Upper lobe of right lung (tissue), 1 donor: ENCODE measurements at places on chromosomes 11 and 22.
A peak's percentile ranks its signal among the peaks of the same experiment; 100 is the strongest.

DNA sequence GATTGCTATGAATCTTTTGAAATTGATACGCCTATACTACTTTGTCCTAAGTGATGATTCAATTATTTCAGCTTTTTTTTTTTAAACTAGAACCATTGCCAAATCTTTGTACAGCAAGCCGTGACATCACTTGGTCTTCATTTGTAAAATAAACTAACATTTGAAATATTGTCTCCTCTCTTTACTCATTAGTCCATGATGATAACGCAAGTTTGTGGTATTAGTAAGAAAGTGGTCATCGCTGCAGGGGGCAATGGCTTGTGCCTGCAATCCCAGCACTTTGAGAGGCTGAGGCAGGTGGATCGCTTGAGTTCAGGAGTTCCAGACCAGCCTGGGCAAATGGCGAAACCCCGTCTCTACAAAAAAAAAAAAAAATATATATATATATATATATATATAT lies 12.9 kb upstream of the ARHGAP42 start:
- no peaks in the 10 kb centered on the region for H3K4me1 ChIP-seq
- H3K4me3 ChIP-seq, result no peak overlapping the region
- no peak for DNase-seq
- H3K36me3 ChIP-seq, result no peaks in the 10 kb centered on the region
- no peak overlapping the region for H3K27ac ChIP-seq

GRCh38 chr22:31637891-31638618 lies 24.0 kb downstream of the PISD start:
- H3K27ac ChIP-seq, result peak overlapping the region; percentile 84
- H3K4me1 ChIP-seq, result peaks cover 35% of the 10 kb centered on the region
- H3K27me3 ChIP-seq, result no peaks in the 10 kb centered on the region

- no peaks in the 10 kb centered on the region for H3K27me3 ChIP-seq
- DNase-seq, result no peak
- H3K4me3 ChIP-seq, result no peak overlapping the region
- no peaks in the 10 kb centered on the region for H3K36me3 ChIP-seq
- H3K4me1 ChIP-seq, result peaks cover 18% of the 10 kb centered on the region
Measured at GRCh38 chr11:14258221-14258935, 100.6 kb downstream of the RRAS2 start.

DNA sequence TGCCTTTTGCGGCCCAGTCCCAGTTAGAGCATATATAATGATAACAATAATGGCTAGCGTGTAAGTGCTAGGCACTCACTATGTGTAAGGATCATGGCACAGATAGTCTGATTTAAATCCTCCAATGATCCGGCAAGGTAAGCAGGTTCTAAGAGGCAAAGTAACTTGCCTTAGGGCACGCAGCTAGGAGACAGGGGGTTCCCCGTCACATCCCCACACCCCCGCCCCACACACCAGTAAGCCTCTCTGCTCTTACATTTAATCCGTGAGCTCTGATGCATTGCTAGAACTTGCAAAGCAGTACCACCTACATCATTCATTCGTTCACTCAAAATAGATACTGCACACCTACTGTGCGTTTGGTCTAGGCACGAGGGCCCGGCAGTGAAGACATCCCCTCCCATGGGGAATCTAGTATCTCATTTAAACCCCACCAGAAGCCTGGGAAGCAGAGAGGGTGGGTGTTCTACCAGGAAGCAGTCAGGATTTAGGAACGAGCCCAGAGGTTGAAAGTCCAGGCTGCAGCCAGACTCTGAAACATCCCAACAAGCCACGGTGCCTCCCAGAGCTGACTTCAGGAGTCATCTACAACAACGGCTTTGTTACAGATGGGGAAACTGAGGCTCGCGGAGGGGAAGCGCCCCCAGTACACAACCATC lies 20.6 kb downstream of the TMPRSS6 start:
- H3K27ac ChIP-seq, result no peak overlapping the region
- no peaks in the 10 kb centered on the region for H3K27me3 ChIP-seq
- no peak for DNase-seq
- H3K36me3 ChIP-seq, result no peaks in the 10 kb centered on the region
- H3K4me3 ChIP-seq, result no peak overlapping the region

- no peaks in the 10 kb centered on the region for H3K27me3 ChIP-seq
- no peak overlapping the region for H3K27ac ChIP-seq
- H3K36me3 ChIP-seq, result peaks cover 14% of the 10 kb centered on the region
- H3K4me3 ChIP-seq, result no peak overlapping the region
- no peak for DNase-seq
Measured at GRCh38 chr11:59181746-59182456, 10.0 kb downstream of the DTX4 start.
